T-helper 9 cell (primary cell): ENCODE measurements at places on chromosomes 7 and 10.

- DNase-seq, result no peak
These were observed 25.3 kb upstream of the ZNF716 start for GRCh38 chr7:57424515-57425238.

GRCh38 chr7:67564959-67565358 is 568.3 kb downstream of the TYW1 start:
- DNase-seq, result no peak

DNA sequence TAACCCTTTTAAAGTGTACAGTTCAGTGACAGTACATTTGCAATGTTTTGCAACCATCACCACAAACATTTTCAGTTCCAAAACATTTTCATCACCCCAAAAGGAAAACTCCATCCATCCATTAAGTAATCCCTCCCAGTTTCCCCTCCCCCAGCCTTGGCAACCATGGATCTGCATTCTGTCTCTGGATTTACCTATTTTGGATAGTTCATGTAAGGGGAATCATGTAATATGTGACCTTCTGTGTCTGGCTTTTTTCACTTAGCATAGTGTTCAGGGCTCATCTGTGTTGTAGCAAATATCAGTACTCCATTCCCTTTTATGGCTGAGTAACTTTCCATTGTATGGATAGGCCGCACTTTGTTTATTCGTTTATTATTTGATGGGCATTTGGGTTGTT is 13.0 kb downstream of the PALD1 start:
- DNase-seq, result no peak

DNA sequence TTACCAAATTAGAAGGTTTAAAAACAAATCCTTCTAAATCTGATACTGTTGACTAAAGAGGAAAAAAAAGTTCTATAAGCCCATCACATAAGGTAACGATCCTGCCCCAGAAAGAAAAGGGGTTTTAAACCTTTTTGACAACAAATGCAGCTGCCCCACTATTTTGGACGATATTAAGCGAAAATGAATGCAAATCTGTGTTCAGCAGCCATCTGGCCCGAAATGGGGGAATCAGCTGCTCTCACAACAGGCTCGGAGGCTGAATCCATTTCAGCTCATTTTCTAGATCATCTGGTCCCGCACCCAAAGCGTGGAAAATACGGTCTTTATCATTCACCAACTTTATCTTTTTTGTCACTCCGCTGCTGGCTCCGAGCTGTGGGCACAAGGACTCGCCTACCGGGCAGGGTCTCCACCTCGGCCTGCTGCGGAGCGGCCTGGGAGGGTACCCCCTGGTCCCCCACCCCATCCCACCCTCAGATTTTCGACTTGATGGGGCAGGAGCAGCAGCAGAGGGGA is 2.4 kb upstream of the EBF3 start:
- no peak for DNase-seq

DNA sequence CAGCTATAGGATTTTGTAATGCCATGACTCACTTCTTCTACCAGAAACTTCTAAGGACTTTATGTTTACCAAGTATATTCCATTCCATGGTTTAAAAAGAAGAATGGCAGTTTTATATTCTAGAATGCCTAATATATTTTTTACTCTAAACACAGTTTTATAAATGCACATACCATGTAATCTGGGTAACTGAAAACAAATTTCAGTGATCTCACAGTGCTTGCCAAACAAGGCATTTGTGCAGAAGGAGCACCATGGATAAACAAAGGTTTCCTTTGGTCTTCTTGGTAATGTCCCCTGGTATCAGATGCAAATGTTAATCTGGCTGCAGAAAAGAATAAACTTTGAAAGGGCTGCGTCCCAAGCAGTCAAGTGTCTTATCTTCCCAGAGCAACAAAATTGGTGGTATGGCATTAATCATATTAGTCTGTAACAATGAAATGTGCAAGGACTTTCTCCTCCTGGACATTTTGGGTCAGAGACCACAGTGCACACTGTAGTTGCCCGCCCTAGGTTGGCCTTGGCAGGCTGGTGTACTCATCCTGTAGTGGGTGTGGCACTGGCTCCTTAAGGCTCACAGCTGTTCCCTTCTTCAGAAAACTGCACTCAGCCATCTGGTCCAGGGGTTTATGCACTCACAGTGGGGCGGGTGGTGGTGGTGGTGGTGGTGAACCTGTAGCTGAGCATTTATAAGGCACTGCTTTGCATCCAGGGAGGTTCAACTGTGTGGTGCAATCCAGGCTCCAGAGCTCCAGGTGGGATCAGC is 56.7 kb downstream of the LAMB4 start:
- DNase-seq, result no peak

GRCh38 chr10:48536156-48536500 is 68.7 kb downstream of the ARHGAP22 start:
- DNase-seq, result no peak
